Stimulated activated CD4-positive, alpha-beta T cell treated with anti-CD3 and anti-CD28 coated beads, Interleukin-1b, Interleukin-23, amount 100 ng/mL, for 48 hours (primary cell): ENCODE measurements at places on chromosomes 16 and 17.
A peak's percentile ranks its signal among the peaks of the same experiment; 100 is the strongest.

DNA sequence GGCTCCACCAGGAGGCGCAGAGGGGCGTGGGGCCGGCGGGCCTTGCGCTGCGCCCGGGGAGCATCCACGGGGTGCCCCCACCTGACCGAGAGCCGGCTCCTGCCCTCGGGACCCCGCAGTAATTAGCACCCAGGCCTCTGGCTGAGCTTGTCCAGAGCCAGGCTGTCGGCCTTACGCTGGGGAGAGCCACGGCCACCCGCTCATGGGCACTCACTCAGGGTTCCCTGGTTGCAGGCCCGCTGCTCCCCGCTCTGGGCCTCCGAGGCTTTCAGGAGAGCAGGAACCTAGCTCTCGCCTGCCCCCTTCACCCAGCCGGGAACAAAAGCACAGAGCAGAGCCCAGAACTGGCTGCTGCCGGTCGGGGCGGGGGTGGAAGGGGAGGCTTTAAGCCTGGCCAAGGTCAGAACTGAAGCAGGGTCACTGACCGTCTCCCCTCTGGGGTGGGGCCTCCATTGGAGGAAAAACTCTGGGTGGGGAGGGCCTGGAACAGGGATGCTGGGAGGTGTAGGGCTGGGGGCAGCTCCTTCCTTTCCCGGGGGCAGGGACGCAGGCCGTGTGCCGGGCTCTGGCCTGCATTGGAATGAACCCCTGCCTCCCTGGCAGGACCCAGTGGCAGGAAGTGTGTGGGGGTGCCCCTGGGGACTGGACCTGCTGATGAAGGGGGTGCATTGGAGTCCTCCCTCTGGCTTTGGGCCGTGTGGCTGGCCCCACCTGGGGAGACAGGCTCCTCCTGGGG lies 12.3 kb downstream of the GLIS2 start:
- peak; percentile 67 for DNase-seq

- DNase-seq: no peak
Observed at GRCh38 chr16:20866801-20867200, 33.4 kb downstream of the DCUN1D3 start.

GRCh38 chr16:15782573-15783365 lies 74.1 kb downstream of the MYH11 start:
- no peak for DNase-seq

DNA sequence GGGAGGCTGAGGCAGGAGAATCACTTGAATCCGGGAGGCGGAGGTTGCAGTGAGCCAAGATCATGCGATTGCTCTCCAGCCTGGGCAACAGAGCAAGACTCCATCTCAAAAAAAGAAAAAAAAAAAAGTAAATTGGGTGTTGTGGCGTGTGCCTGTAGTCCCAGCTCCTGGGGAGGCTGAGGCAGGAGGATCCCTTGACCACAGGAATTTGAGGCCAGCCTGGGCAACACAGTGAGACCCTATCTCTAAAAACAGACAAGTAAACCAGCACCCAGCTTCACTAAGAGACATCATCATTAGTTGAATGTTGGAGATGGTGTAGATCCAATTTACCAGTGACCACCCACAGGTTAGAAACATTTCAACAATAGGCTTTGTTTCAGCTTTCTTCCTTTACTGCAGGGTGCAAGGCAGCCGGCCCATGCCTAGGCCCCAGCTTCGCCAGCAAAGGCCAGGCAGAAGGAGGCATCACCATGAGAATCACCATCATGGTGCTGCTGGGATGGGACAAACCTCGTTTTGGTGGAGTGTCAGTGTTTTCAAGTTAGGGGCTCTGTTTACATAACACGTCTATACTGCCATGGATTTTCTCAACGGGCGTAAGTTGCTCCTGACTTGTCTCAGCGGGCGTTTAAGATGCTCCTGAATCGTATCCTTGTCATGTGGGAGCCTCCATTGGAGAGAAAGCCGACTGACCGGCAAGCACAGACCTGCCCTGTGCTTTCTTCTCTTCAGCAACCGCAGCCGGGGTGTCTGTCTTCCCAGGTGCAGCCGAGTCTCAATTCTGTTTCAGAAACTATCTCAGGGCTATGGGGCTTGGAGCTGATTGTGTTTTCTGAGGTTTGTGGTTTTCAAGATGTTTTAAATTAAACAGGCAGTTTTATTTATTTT lies 7.3 kb downstream of the TCF25 start:
- DNase-seq: no peak

- DNase-seq: no peak
Observed at GRCh38 chr17:56173958-56174835, 20.9 kb downstream of the ANKFN1 start.

GRCh38 chr17:41962768-41963434 lies 3.7 kb upstream of the CNP start:
- peak; percentile 65 for DNase-seq

- DNase-seq: no peak
Observed at GRCh38 chr17:45432405-45433158, at the start of gene ARHGAP27. Gene ARHGAP27 (minus strand): TSS chr17:45432870. CDS start chr17:45430279, 2,591 bp downstream.

GRCh38 chr17:70945386-70945785 lies 776.1 kb downstream of the KCNJ2 start:
- DNase-seq: no peak

DNA sequence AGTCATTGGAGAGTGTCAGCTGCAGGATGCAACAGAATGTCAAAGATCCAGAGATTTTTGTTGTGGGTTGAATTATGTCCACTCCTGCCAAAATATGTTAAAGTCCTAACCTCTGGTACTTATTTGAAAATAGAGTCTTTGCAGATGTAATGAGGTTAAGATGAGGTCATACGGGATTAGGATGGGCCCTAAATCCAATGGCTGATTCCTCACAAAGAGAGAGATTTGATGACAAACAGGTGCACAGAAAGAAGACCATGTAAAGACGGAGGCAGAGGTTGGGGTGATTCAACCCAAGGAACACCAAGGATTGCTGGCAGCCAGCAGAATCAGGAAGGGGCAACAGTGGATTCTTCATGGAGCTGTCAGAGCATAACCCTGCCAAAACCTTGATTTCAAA lies 34.5 kb upstream of the USP22 start:
- no peak for DNase-seq

GRCh38 chr16:87963400-87963799 lies 12.2 kb downstream of the BANP start:
- DNase-seq: peak; percentile 84

DNA sequence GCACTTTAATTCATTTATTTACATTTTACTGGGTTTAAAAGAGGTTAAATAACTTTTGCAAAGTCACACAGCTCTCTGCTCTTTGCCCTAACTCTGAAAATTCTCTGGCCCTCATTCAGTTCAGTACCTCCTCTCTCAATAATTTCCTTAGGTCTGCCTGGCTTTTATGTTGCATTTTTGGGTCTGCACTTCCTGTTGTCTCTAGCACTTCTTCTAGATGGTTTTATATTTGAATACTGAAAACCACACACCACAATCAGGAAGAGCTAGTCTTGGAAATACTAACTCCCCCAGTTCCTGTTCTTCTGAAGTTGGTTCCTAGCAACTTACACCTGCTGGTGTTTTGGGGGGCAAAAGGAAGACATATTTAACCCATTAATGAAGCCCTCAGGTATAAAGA lies 577.9 kb downstream of the HS3ST4 start:
- no peak for DNase-seq

- peak; percentile 10 for DNase-seq
Observed at GRCh38 chr16:85860413-85861094, 38.4 kb upstream of the IRF8 start.

GRCh38 chr16:61684541-61684940 lies 351.7 kb downstream of the CDH8 start:
- DNase-seq: no peak

DNA sequence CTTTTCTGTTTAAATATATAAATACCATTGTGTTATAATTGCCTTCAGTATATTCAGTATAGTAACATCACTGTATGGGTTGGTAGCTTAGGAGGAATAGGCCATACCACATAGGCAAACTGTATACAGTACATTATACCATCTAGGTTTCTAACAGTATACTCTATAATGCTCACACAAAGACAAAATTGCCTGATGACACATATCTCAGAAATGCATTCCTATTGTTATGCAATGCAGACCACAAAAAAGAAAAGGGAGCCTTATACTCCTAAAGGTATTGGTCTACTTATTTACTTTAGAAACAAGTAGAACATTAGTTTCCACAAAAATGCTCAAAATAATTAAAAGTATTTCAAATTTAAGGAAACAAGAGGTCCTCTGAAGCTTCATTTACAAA lies 47.9 kb downstream of the SETD6 start:
- DNase-seq: no peak

- no peak for DNase-seq
Observed at GRCh38 chr17:42193216-42193968, 902 bp downstream of the GHDC start.

GRCh38 chr17:76398523-76399174 lies 14.2 kb downstream of the SPHK1 start:
- no peak for DNase-seq

- DNase-seq: no peak
Observed at GRCh38 chr16:62149631-62150030, 113.4 kb upstream of the CDH8 start.

DNA sequence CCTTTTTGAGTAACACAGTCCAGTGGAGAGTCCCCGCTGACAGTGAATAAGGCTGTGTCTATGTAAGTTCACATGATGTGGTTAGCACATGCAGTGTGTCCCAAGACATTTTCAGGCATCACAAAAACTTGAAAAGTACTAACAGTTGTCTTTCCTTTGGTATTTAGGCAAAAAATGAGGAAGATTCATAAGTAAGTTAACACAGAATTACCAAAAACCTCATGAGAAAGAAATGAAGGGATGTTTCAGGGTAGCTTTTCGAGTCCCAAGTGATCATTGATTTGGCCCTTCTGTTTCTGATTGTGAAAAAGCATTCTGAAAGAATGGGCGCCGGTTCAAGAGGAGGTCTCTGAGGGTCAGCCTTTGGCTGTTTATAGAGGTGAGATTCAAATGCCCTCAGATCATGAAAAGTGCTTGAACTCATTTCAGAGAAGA lies 529 bp upstream of the ASPA start:
- DNase-seq: no peak

GRCh38 chr16:81567987-81568748 lies 123.6 kb downstream of the CMIP start:
- peak; percentile 77 for DNase-seq

- peak; percentile 10 for DNase-seq
Observed at GRCh38 chr16:57694725-57695679, at the start of gene DRC7. Gene DRC7 (plus strand): TSS chr16:57694806. CDS start chr16:57697950, 3,144 bp downstream.

DNA sequence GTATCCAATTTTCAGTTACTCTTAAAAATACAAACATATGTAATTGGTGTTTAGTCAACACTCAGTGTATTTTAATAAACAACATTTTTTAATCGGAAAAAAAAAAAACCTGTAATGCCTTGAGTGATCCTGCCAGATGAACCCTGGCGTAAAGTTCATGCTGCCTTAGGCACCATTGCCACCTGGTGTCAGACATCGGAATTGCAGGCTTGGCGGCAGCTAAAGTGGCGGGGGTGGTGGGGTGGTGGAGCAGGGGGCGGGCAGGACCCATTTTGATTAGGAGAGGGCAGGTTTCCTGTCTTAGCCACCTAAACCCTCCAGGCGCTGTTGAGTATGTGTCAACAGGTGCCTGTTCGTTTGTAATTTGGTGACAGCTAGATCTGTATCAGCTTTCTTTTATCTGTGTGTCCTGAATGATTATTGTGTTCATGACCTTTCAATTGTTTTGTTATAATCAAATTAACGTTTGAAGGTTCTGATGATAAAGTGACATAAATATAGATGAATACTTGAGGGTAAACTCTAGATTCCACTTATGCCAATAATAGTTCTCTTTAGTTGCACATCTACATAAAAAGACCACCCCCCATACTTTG lies 588.7 kb downstream of the CDH13 start:
- DNase-seq: peak; percentile 50

DNA sequence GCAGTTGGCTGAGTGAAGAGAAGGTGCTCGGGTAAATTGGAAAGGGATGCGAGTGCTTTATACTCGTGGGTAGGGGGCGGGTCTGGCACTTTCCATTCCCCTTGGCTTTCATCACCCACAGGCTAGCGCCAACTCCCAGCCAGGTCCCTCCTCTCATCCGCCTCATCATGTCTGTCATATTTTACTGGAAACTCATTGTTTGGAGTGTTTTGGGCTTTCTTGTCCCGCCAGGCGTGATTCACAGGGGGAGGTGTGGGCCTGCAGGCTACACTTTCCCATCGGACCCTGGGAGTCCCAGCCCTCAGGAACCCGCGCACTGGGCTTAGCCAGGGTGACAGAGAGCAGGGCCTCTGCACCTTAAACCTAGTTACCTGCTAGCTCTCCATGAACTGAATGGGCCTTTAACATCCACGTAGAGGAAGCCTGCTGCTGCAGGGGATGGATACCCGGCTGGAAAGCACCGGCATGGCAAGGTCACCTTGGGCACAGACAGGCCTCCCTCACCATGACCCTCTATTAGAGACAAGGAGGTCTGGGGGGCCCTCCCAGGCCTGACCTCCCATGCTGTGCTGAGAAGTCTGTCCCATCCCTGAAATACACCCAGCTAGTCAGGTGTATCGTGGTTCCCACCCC lies at the start of gene KRT14:
TSS of gene KRT14 (minus strand) at position 33 of the 633 bp plus-strand sequence. CDS start 61 bp downstream, outside the sequence.
- no peak for DNase-seq

- peak; percentile 22 for DNase-seq
Observed at GRCh38 chr16:69340095-69340644, 598 bp downstream of the NIP7 start.

DNA sequence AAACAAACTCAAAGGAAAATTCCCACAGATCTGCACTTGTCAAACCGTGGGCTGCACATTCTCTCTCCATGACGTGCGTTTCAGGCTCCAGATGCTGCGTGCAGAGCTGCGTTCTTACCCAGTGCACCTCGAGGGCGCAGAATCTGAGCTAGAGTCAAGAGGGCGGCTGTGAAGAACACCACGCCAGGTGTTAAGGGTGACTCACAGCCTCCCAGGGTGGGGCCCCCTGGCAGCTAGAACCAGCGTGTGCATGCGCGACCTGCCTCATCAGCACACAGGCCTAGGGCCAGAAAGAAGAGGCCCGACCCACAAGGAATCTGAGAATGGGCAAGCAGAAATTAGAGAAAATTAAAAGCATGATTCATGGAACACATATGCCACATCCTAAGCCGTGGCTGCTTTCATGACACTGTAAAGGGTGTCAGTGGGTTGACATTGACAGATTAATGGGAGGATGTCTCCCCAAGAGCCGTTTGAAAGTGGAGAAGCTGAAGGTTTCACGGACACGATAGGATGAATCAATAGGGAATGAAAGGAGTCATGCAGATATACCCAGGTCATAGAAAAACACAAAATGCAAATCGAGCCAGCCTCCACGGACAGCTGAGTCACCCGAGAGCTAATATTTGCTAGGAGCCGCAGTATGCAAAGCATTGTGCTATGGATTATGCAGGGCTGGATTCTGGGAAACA lies 29.0 kb downstream of the MARCHF10 start:
- no peak for DNase-seq

GRCh38 chr17:17590141-17590751 lies 1.3 kb downstream of the PEMT start:
- DNase-seq: no peak

DNA sequence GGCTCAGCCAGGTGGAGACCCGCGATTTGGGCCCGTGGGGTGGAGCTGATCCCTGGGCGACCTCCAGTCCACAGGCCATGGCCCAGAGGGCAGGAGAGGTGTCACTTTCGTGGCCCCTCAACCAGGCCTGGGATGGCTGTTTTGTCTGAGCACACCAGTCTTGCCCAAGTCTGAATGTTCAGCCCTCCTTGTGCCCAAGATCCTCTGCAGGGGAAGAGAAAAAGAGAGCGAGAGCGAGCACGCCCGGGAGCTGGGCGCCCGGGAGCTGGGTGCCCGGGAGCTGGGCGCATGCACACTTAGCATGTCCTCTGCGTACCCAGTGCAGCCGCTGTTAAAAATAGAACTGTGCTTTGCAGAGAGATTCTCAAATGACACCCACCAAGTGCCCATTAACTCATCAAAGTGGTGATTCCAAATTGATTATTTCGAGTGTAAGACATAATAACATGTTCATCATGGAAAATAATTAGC lies 403.3 kb upstream of the TNRC6C start:
- no peak for DNase-seq
